Effector CD4-positive, alpha-beta T cell (primary cell): ENCODE measurements at places on chromosomes 1 and 21.
A peak's percentile ranks its signal among the peaks of the same experiment; 100 is the strongest.

- no peak for DNase-seq
Measured at GRCh38 chr1:65998763-65999583, 206.3 kb downstream of the PDE4B start.

GRCh38 chr1:91631718-91632330, 131.2 kb downstream of the CDC7 start:
- no peak for DNase-seq

DNA sequence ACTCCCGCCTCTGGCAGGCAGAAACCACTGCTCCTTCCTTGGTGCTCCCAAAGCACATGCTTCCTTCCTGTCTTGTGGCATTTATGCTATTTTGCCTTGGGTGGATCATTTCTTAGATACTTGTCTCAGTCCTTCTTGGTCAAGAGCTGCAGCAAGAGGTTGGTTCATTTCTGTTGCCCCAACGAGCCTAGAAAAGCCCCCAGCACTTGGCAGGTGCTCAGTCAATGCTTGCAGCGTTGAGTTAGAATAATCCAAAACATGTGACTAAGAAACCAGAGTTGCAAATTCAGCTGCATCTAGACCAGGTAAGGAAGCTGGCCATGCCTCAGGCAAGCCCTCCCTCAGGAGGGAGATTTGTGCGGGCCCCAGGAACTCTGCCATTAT, 42.4 kb upstream of the TENT5C start:
- no peak for DNase-seq

GRCh38 chr1:172906778-172907592, 143.8 kb downstream of the TNFSF18 start:
- DNase-seq: no peak

DNA sequence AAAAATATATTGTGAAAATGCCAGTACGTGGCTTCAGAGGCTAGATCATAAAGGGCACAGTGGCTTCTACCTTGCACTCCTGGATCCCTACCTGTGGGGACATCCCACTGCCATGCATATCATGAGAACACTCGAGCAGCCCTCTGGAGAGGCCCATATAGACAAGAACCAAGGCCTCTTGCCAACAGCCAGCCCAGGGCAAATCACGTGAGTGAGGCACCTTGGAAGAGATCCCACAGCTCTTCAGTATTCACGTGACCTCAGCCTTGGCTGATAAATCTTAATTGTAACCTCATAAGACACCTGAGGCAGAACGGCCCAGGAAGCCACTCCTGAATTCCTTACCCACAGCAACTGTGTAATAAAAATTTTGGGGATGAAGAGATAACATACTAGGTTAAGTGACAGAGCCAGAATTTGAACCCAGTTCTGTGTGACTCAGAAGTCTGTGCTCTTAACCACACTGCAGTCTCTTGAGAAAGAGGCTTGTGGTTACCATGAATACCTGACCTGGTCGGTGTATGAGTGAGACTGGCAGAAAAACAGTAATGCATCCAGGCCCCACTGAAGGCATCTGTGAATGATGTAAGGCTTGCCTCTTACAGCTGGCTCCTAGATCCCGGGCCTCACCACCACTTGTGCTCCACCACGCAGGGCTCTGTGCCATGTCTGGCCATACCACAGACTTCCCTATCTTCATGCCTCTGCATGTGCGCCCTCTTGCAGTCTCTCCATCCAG, 6.9 kb upstream of the A3GALT2 start:
- DNase-seq: no peak

- no peak for DNase-seq
Measured at GRCh38 chr1:162281426-162281825, 95.2 kb downstream of the SPATA46 start.

- DNase-seq: no peak
Measured at GRCh38 chr1:156821801-156822200, 5.2 kb upstream of the SH2D2A start.

DNA sequence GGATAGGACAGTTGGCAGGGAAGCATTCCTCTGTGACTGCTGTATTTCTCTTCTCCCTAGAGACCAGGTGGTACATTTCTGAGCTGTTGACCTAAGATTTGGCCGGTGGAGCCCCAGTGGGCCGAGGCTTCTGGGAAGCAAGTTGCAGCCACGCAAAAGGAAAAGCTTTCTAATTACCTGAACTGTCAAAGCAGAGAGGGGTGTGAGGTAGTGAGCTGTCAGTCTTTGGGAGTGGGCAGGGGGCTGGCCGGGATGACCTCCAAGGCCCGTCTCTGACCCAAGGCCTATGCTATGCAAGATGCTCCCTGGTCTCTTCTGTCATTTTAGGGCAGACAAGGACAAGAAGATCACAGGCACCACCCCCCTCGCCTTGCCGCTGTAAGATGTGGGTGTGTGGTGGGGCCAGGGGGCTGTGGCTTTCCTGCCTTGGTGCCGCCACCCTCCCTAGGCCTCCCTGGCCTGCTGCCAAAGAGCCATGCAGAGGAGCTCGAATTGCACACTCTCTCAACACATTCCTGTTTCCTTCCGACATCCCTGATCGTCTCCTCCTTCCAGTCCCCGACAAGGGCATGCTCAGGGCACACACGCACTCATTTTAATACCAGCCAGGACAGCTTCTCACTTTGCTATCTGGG, 7.7 kb downstream of the PADI1 start:
- peak; percentile 39 for DNase-seq

- DNase-seq: no peak
Measured at GRCh38 chr1:206471415-206471801, 1.1 kb downstream of the IKBKE start.

GRCh38 chr21:17476006-17476405, 36.8 kb upstream of the CXADR start:
- DNase-seq: no peak

DNA sequence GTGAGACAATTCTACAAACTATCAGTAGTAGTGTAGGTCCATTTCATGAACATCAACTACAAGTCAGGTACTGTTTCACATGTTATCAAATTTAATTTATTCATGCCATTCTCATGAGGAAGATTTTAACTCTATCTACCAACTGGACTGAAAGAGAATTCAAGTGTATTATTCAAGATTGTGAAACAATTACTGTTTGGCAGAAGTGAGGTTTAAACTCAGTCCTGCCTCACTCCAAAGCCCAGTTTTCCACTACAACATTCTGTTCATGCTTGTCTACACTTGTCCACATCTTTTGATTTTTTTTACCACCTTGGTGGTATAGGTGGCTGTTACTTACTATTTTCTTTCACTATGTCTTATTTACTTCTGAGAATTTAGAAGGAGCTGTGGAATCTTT, 272.9 kb downstream of the TGFB2 start:
- DNase-seq: no peak

- no peak for DNase-seq
Measured at GRCh38 chr1:28512058-28512611, 6.3 kb downstream of the RCC1 start.

- no peak for DNase-seq
Measured at GRCh38 chr1:228455715-228456114, 31.5 kb upstream of the RNF187 start.

- peak; percentile 34 for DNase-seq
Measured at GRCh38 chr1:153617663-153618062, 1.5 kb upstream of the S100A14 start.

DNA sequence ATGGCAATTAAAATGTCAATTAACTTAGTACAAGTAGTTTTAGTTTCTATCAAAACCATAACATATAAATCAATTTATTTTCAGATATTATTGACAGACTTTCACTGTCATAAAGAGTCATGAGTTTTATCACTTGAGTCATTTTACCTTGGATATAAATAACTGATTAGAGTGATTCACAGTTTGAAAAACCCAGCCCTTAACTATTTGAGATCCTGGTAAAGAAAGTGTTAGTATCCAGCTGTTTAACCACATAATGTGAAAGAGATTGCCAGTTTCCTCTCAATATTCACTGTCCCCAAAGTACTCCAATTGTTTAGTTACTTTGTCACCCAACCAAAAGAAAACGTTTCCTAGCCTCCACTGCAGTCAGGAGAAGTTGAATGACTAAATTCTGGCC, 91.3 kb downstream of the UCHL5 start:
- DNase-seq: no peak

GRCh38 chr1:89206373-89206772, 7.6 kb upstream of the GBP4 start:
- DNase-seq: no peak

- DNase-seq: no peak
Measured at GRCh38 chr1:24957808-24958752, 28.0 kb upstream of the RUNX3 start.

- DNase-seq: no peak
Measured at GRCh38 chr1:41534181-41535076, 49.9 kb upstream of the EDN2 start.

DNA sequence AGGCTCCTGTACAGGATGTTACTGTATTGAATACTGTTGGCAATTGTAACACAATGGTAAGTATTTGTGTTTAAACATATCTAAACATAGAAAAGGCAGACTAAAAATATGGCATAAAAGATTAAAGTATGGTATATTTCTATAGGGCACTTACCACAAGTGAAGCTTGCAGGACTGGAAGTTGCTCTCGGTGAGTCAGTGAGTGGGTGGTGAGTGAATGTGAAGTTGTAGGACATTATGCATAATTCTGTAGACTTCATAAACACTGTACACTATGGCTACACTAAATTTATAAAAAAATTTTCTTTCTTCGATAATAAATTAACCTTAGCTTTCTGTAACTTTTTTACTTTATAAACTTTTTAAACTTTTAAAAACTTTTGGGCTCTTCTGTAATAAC, 13.7 kb upstream of the TRIM62 start:
- no peak for DNase-seq

DNA sequence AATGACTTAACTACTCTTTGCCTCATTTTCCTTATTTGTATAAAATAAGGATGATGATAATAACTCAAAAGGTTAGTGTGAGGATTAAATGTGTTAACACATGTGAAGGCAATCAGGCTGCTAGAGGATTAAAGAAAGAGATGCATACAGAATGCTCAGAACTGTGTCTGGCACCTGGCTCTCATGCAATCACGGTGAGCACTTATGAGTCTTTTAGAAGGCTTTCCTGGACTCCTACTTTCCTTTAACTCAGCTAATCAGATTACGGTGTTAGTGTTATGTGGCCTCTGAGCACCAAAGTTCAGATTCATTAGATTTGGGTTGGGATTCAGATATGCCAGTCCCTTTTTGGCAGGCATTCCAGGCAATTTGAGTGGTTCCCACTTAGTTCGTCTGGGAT, 311.6 kb upstream of the USP24 start:
- no peak for DNase-seq

DNA sequence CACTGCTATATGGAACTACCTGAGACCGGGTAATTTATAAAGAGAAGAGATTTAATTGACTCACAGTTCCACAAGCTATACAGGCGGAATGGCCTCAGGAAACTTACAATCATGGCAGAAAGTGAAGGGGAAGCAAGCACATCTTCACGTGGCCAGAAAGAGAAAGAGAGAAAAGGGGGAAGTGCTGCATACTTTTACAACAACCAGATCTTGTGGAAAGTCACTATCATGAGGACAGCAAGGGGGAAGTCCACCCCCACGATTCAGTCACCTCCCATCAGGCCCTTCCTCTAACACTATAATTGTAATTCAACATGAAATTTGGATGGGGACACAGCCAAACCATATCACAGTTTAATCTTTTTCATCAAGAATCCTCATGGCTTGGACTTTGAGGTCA, 339.2 kb upstream of the AJAP1 start:
- no peak for DNase-seq

DNA sequence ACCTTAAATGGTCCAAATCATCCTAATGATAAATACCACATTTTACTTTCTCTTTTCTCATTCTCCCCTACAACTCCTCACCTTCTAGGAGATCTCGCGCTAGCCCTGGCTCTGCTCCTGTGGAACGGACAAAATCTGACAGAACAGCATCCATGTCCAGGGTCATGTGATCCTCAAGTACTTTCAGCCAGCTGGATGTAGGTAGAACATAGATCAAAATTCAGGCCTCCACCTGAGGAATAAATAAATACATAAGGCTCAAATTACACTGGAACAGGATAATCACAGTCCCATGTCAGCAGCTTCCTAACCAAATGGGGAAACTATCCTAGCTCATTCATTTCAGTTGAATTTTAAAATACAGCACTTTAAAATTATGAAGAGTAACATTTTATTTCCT, 33.2 kb downstream of the OTUD7B start:
- no peak for DNase-seq

- no peak for DNase-seq
Measured at GRCh38 chr1:170200621-170201397, 55.0 kb downstream of the NTMT2 start.

DNA sequence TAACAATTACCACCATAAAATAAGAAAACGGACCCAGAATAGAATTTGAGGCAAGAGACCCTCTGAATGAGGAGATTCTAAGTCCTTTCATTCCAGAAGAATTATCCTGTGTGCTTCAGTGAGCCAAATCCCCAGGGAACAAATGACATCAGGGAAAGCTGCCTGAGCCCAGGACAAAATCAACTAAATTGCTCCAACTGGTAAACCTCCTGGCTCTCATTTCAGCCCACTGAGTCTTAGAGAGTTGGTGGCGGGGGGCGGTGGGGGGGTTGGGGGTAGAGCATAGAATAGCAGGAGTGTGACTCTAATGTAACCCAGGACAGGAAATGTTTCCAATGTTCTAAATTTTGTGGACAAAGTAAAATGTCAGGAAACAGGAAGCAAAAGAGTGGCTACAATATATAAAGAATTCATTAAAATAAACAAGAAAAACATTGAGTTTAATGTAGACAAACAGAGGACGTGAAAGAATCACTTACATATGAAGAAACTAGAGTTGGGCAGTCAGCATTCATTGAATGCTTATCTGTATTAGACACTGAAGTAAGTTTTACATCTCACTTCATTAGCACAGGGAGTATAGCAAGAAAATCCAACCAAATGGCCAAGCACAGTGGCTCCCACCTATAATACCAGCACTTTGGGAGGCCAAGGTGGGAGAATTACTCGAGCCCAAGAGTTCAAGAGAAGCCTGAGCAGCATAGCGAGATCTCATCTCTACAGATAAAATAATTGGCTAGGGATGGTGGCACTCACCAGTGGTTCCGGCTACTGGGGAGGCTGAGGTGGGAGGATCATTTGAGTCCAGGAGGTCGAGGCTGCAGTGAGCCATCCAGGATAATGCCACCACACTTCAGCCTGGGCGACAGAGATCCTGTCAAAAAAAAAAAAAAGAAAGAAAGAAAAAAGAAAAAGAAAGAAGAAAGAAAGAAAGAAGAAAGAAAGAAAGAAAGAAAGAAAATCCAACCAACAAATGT, 75.1 kb downstream of the DHRS3 start:
- DNase-seq: no peak

DNA sequence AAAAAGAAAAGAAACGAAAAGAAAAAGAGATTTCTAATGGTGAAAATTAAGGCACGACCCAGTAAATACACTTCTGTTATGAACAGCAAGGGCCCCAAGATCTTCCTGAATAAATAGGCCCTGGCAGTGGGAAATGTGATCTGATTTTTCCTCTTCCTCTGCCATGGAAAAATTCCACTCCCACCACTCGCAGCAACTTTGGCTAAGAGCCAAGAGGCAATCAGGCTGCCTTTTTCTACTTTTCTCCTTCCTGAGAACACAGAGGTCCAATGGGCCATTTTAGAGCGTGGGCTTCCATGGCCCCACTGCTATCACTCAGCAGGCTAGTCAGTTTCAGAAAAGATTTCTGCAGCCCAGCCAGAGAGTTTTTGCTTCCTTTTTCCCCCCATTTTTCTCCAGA, 33.7 kb upstream of the AK4 start:
- DNase-seq: no peak
